Activated CD8-positive, alpha-beta memory T cell treated with anti-CD3 and anti-CD28 coated beads, Interleukin-2, amount 10 ng/mL, durations not matched to agents 7 days and 5 days (primary cell): ENCODE measurements at places on chromosomes 6 and 20.
A peak's percentile ranks its signal among the peaks of the same experiment; 100 is the strongest.

GRCh38 chr20:22684763-22685443, 100.5 kb upstream of the FOXA2 start:
- DNase-seq = no peak

DNA sequence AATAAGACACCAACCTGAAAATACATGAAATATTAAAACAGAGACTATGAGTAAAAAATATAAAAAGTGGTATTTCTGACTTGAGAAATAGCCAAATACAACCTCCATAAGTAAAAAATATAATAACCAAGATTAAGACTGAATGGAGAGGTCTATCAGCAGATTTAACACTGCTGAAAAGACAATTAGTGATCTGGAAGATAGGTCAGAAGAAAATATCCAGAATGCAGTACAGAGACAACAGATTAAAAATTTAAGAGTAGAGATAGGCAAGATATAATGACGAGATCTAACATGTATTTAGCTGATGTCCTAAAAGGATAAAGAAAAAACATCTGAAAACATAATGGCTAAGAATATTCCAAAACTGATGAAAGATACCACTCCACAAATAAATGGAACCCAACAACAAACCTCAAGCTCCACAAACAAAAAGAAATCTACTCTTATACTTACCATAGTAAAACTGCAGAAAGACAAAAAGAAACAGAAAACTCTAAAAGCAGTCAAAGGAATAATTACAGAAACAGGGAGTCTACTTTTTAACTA, 18.8 kb downstream of the ESF1 start:
- no peak for DNase-seq

- peak; percentile 41 for DNase-seq
Measured at GRCh38 chr20:59153832-59154231, 9.8 kb upstream of the ZNF831 start.

GRCh38 chr20:48526936-48527335, 300.9 kb downstream of the PREX1 start:
- no peak for DNase-seq

GRCh38 chr20:44714701-44715498, at the start of gene CCN5:
Gene CCN5, plus strand, starts transcription at chr20:44715369. Its CDS starts 22 bp downstream, at chr20:44715391.
- DNase-seq = no peak

GRCh38 chr20:48129345-48129942, 344.2 kb upstream of the SULF2 start:
- DNase-seq = no peak

DNA sequence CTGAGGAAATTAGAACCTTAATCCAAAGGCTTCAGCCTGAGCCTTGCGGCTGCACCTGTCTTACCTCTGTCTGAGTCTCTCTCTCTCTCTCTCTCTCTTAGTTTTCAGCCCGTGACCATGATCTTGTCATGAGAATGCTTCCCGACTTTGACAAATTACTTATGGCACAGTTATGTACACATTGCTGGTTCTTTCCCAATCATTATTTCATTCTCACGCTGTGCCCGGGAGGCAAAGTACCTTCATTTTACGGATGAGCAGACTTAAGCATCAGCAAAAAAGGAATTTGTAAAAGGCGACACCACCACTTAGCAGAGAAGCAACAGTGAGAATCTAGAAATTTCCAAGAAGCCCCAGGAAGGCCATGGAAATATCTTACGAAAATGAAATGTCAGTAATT, 54.6 kb downstream of the GMPR start:
- DNase-seq = no peak

GRCh38 chr6:157989541-157990289, 8.1 kb downstream of the SYNJ2 start:
- no peak for DNase-seq

- no peak for DNase-seq
Measured at GRCh38 chr6:164208371-164208770, 793.9 kb downstream of the QKI start.

- no peak for DNase-seq
Measured at GRCh38 chr6:67501755-67502154, 1133.3 kb upstream of the ADGRB3 start.

GRCh38 chr6:105178110-105178509, 1.7 kb downstream of the POPDC3 start:
- DNase-seq = no peak

DNA sequence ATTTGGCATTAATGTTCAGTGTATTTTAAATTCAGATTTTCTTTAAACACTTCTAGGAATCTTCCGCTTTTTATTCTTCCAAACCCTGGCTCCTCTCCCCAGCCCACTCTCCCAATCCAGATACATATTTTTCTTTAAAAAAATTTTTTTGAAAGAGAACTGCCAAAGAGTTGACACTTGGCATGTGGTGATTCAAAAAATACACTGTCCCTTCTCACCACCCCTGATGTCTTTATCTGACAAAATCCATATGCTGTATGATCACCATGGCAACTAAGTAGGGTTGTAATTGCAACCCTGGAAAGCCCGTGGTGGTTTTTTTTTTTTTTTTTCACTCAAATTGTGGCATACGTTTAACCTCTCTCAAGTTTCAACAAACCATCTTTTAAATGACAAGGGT, 355.8 kb upstream of the SASH1 start:
- DNase-seq = no peak

DNA sequence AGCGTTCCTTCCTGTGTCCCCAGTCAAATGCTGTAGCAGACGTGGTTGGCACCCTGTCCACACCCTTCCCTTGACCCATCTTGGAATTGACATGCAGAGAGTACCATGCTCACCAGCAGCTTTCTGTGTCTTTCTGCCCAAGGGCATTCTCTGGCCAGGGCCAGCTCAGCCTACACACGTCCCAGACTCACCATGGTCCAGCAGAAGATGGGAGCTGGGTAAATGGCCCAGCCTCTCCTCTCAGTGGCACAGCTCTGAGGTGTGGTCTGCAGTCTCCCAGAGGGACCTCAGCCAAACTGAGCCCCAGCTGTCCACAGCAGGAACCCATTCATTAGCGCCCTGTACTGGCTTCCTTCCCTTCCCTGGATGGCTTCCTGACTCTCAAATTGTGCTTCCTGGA, 31.1 kb upstream of the BLCAP start:
- no peak for DNase-seq

GRCh38 chr6:109626311-109626710, 64.7 kb downstream of the AK9 start:
- DNase-seq = no peak

DNA sequence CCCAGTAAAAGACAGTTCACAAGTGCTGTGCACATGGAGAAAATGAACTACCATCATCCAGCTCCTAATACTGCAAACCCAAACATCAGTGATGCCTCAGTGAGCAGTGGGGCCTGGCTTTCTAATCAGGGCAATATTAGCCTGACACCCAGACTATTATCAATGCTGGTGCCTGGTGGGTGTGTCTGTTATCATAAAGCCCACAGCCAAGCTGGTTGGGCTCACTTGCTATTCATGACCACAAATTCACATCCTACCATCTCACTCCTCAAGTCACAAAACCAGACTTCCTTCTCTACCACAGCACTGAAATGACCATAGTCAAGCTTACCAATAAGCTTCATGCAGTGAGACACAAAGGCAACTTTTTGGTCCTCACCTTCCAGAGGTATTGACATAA, 180.8 kb upstream of the PLN start:
- no peak for DNase-seq

GRCh38 chr6:34546551-34547321, 9.4 kb downstream of the SPDEF start:
- no peak for DNase-seq

- DNase-seq = no peak
Measured at GRCh38 chr6:10269814-10270472, 144.9 kb downstream of the TFAP2A start.

GRCh38 chr20:62702895-62703852, 5.5 kb upstream of the NTSR1 start:
- no peak for DNase-seq

- DNase-seq = peak; percentile 33
Measured at GRCh38 chr6:157592541-157592940, 211.6 kb downstream of the ZDHHC14 start.

- no peak for DNase-seq
Measured at GRCh38 chr6:114739656-114740055, 396.8 kb upstream of the HS3ST5 start.

- DNase-seq = no peak
Measured at GRCh38 chr6:87071683-87072082, 23.2 kb downstream of the CGA start.

DNA sequence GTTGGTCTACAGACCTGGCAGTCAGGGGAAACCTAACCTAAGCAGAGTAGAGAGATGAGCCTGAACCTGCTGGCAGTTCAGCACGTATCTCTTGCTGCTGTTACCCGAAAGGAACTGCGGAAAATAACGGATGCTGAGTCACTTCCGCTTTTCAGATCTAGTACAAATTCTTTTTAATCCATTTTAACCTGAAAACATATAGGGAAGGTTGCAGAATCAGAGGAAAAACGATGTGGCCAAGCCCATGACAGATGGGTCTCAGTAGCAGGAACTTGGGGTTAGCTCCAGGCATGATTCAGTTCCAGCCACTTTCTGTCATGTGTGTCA, 351.9 kb upstream of the PRND start:
- peak; percentile 71 for DNase-seq

DNA sequence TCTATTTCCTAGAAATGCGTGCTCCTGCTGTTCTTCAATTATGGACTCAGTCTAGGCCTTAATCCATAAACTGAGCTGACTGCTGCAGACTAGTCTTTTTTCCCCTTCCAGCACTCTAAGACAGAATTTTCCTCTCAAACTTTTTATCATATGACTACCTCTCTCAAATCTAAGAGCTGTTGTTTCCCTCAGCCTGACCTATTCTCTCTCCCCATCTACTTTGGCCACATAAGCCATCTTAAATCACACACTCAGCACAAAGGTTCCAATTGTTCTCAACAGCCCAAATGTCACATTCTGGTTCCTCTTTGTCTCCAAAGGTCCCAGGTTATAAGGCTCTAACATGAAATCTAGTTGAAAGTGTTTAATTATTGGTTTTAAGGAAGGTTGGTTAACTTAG, 85.2 kb downstream of the PRSS35 start:
- no peak for DNase-seq

DNA sequence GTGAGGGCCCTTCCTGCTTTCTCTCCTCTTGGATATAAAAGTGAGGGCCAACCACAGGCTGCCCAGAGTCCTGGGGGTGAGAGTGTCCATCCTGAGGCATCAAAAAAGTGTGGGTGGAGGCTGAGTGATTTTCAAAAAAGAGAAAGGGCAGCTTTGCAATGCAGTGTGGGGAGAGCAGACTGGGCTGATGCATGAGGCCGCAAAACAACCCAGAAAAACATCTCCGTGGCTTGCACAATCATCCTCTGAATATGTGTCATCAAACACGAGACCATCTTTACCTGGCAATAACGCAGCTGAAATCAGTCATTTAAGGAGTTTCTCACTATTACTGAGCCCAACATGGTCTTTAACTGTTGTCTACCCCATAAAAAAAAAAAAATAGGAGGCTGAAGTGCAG, 191.2 kb upstream of the SOX4 start:
- peak; percentile 68 for DNase-seq

DNA sequence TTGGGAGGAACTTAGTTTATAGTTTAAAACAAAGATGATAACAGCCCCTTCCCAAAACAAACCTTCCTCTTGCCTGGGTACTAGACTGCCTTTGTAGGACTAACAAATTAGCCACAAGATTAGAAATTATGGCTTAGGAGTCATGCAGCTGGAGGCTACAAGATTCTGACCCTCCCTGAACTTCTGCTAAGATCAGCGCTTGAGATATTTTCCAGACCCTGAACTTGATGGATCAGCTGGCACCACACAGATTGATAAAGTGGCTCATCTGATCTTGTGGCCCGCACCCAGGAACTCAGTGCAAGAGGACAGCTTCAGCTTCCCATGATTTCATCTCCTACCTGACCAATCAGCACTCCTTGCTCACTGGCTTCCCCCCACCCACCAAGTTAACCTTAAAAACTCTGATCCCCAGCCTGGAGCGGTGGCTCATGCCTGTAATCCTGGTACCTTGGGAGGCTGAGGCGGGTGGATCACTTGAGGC, 5.9 kb upstream of the SERINC3 start:
- DNase-seq = no peak

DNA sequence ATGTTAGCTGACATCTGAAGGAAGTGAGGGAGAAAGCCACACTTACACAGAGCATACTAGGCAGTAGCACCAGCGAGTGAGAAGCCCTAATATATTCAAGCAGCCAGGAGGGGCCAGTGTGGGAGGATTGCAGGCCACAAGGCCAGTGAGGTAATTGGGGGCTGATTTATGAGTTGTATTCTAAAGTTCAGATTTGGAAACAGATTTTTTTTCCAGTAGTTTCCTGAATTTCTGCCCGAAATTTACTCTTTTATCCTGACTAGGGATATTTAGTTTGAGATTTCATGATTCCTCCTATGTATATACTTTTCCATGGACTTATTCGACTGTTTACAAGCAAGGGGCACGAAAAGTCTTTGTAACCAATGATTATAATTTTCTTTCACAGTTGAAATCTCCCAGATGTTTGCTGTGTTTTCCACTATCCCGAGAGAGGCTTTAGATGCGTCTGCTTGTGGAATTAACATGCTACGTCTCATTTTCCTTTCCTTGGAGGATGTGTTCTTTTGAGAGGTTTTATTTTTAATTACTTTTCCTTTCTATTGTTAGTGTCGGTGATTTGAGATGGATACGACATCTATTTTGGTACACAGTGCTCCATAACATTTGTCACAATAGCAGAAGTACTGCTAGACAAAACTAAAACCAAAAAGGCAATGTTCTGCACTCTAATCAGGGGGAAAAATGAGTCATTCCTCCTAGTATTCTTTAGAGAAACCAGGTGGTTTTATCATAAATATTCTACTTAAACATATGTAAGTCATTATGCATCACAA, 356.3 kb upstream of the HSF2 start:
- DNase-seq = no peak

- DNase-seq = no peak
Measured at GRCh38 chr6:43899830-43900229, 129.8 kb downstream of the VEGFA start.

- no peak for DNase-seq
Measured at GRCh38 chr6:86581833-86582232, 355.5 kb upstream of the HTR1E start.

GRCh38 chr6:125262016-125263013, 39.5 kb downstream of the HDDC2 start:
- DNase-seq = no peak

- DNase-seq = no peak
Measured at GRCh38 chr20:53048387-53048786, 76.2 kb downstream of the TSHZ2 start.
